ENCODE measurements at places on chromosomes 12 and 14.

DNA sequence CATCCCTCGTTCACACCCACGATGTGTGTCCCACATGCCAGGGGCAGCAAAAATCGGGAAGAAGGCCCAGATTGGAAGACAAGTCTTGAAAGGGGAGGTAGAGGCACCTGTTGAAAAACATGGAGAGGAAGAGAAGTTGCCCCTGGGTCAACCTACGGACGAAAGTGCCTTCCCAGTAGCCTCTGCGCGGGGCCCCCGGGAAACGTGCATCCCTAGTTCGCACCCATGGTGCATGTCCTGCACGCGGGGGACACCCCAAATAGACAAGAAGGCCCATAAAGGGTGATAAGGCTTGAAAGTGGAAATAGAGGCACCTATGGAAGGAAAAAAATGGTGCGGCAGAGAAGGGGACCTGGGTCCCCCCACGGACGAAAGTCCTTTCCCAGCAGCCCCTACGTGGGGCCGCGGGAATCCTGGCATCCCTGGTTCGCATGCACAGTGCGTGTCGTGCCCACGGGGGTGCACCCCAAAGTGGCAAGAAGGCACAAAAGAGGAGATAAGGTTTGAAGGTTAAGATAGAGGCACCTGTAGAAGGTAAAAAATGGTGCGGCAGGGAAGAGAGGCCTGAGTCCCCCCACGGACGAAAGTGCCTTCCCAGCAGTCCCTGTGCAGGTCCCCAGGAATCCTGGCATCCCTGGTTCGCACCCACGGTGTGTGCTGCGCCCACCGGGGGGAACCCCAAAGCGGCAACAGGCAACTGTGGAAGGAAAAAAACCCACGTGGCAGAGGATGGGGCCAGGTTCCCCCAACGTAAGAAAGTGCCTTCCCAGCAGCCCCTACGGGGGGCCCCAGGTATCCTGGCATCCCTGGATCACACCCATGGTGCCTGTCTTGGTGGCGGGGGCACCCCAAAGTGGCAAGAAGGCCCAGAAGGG lies 278.3 kb downstream of the ALG10 start:
- DNase-seq = no peak
- H3K36me3 ChIP-seq = peaks cover 20% of the 10 kb centered on the region
- no peak overlapping the region for H3K27ac ChIP-seq
- H3K4me3 ChIP-seq = no peak overlapping the region

- H3K27ac ChIP-seq = no peak overlapping the region
- H3K4me1 ChIP-seq = peaks cover 5% of the 10 kb centered on the region
- H3K27me3 ChIP-seq = peaks cover 23% of the 10 kb centered on the region
- no peak for DNase-seq
These were observed 16.2 kb upstream of the PLEKHG3 start for GRCh38 chr14:64688031-64688430.

DNA sequence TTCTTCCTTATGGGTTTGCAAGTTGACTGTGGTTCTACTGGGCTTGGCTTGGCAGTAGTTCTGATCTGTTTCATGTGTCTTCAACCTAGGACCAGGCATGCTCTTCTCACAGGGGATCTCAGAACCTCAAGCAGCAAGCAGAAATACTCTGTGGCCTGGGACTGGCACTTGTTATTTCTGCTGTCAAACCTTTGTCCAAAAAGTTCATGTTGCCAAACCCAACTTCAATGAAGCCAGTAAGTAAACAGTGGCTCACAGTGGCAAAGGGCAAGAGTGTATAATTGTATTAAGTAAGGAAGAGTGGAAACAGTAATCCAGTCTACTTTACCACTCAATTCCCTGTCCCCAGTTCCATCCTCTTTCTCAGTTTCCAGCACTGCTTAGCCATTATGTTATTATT lies 15.7 kb upstream of the HMGA2 start:
- no peak for DNase-seq
- peaks cover 43% of the 10 kb centered on the region for H3K4me1 ChIP-seq
- H3K4me3 ChIP-seq = no peak overlapping the region
- H3K27me3 ChIP-seq = no peaks in the 10 kb centered on the region
- peaks cover 34% of the 10 kb centered on the region for H3K36me3 ChIP-seq

- no peak for DNase-seq
- peaks cover 12% of the 10 kb centered on the region for H3K36me3 ChIP-seq
- H3K4me3 ChIP-seq = no peak overlapping the region
- no peak overlapping the region for H3K27ac ChIP-seq
These were observed 10.7 kb downstream of the LLPH start for GRCh38 chr12:66119870-66120241.
